CD4-positive, alpha-beta T cell treated with Interferon gamma for 1 hour (primary cell): ENCODE measurements at places on chromosomes 2 and 18.

DNA sequence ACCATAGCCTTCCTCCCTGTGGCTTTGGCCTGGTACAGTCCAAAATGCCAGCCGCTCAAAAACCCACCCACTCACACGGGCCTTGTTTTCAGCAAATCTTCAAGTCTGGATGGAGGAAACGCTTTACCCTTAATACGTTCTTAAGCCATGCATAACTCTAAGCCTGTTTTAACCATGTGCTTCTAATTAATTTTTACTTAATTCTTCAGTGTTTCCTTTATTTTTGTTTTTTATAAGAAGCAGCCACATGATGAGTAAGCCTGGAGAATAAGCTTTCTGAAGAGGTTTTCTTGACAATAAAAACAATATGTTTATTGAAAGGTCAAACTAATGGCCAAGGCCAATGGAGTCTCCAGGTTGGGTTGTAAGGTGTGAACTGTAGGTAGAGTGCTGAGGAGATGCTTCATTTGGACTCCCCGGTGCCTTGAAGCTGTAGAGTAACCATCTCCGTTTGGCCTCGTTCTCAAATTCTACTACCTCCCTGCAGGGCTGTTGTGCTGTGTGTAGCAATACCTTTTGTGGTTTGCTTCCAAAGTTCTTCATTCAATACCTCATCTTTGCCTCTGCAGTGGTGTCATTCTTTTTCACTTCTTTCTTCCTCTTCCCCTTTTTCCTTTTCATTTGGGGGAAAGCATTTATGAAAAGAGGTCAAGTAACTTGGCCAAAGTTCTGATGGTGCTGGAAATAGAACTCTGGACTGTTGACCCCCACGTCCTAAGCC is 113.7 kb downstream of the PRKCE start:
- DNase-seq = no peak

- DNase-seq = no peak
Observed at GRCh38 chr2:149908726-149909683, 321.4 kb upstream of the MMADHC start.

DNA sequence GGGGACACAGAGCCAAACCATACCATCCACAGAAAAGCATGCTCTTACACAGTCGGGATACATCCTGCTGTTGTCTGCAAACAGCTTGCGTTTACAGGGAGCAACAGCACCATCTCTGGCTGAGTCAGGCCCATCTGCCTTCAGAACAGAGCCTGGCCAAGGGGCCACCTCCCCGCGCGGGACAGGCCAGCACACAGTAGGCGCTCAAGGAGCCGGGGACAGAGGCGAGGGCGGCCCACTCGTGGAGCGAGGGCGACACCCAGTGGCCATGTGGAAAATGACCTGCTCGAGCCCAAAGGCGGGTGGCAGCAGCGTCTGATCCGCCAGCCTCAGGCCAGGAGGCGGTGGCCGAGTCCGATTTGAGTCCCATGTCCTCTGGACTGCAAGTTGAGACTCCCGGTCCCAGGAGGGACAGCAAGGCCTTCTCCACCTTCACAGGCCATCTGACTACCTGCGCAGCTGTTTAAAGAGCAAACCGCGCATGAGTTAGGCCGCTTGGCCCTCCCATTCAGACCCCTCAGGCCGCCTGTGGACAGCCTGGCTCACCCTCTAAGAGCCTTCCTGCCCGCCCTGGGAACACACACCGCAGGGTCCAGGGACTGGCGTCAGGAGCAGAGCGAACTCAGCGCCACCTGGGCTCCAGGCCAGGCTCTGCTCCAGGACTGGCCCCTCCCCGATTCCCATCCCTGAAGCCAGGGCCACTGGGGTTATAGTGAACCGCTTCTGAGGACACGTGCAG is 38.3 kb downstream of the TTC32 start:
- DNase-seq = peak; percentile 62

GRCh38 chr2:105490204-105490603 is 91.4 kb upstream of the FHL2 start:
- DNase-seq = no peak

DNA sequence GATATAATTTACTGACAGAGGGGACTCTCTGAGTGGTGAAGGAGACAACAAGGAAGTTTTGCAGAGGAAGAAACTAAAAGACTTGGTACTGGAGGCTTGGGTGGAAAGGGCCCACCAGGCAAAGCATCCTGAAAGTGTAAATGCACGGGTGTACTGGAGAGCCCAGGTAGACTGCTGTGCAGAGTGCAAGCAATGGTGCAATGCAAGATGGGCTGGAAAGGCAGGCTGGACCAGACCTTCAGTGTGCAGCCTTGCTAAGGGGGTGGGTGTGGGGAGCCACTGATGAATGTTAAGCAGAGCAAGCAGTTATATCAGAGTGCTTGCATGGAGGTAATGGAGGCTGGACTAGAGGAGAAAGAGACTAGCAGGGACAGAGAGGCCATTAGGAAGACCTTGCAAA is 10.7 kb downstream of the C2orf74 start:
- DNase-seq = no peak

- no peak for DNase-seq
Observed at GRCh38 chr2:31598694-31599093, 18.0 kb upstream of the SRD5A2 start.

- DNase-seq = no peak
Observed at GRCh38 chr2:237126519-237127174, 41.0 kb downstream of the COPS8 start.

DNA sequence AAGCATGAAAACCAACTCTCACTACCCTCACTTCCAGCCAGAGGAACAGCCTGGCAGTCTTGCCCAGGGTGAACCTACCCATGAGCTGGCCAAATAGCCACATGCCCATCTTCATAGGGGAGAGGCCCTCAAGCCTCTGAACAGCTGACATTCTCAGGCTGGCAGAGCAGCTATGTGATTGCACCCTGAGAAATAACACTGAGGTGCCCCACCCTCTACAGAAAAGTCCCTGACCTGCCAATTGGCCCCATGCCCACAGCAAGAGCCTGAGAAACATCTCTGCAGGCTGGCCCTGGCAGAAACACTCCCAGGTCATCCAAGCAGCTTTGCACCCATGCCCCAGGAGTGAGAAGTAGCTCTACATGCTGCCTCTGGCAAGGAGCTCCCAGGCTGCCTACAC is 127.4 kb upstream of the OTX1 start:
- DNase-seq = no peak

DNA sequence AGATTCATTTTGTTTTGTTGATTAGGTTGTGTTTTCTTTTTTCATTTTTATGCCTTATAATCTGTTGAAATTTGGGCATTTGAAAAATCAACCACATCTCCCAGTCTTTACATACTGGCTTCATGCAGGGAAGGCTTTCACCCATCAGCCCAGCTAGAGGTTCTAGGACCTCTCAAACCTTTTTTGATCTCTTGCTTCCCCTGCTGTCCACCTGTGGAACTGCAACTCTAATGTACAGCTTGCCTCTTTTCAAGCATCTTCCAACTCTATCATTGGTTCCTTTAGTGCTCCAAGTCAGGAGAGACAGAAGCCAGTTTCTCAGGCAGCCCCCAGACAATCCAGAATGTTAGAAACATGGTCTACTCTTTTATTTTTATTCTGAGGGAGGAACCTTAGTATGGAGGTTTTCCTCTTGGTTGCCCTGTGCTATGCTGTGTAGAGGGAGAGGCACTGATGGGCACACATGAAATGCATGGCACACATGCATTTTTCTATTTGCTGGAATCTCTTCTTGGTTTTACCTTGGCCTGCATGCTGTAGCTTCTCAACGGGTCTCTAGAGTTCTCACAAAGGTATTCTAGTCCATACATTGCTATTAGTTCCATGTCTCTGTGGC is 107.2 kb upstream of the L3MBTL4 start:
- DNase-seq = no peak

- DNase-seq = no peak
Observed at GRCh38 chr2:120765678-120766469, 30.2 kb downstream of the GLI2 start.

- no peak for DNase-seq
Observed at GRCh38 chr2:229388731-229389130, 117.6 kb upstream of the PID1 start.

DNA sequence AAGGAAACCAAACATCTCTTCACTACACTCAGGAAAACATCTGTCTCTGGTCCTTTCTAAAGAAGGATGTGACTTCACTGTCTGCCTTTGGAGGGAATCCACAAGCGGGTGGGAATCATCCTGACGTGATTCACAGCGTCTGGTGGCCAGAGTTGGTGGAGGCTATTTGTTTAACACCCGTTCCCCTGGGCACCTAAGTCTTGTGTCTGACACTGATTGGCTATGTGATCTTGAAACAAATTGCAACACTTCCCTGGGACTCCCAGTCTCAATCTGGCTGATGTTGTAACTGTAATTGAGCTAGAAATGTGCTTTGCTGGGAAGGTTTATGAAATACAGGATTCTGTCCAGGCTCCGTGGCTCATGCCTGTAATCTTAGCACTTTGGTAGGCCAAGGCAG is 28.8 kb upstream of the SIX3 start:
- no peak for DNase-seq

GRCh38 chr18:54052259-54052658 is 172.2 kb downstream of the MBD2 start:
- no peak for DNase-seq

DNA sequence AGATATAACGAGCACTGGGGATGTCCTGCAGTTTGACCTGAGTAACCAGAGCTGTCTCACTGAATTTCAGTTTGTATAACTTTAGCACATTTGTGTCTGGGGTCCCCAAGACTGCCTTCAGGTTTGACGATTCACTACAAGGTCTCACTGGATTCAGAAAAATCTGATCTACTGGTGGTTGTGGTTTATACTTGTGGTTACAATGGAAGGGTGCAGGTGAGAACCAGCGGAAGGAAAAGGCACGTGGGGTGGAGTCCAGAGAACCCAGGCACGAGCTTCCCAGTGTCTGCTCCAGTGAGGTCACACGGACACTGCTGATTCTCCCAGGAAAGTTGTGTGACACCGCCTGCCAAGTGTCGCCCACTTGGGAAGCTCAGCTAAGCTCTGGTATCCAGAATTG is 126.0 kb downstream of the ZNF236 start:
- DNase-seq = no peak

- no peak for DNase-seq
Observed at GRCh38 chr18:46899274-46899948, 17.9 kb downstream of the PIAS2 start.

DNA sequence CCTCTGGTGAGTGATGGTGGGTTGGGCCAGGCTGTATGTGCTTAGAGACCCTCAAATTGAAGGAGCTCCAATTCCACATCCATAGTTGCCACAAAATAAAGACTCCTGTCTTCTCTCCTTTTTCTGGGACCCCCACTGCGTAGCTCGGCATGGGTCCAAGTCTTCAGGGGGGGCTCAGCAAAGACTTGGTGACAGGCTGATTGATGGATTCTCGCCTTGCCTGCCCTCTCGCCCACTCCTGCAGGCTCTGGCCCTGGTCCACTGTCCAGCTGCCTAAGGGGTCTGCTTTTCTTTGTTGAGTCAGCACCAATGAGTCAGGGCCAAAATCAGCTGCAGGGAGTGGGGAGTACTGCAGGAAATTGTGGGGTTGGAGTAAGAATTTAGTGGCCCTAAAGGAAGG is 21.5 kb downstream of the RPL37A start:
- no peak for DNase-seq

- no peak for DNase-seq
Observed at GRCh38 chr2:120432293-120432975, 86.5 kb downstream of the INHBB start.

DNA sequence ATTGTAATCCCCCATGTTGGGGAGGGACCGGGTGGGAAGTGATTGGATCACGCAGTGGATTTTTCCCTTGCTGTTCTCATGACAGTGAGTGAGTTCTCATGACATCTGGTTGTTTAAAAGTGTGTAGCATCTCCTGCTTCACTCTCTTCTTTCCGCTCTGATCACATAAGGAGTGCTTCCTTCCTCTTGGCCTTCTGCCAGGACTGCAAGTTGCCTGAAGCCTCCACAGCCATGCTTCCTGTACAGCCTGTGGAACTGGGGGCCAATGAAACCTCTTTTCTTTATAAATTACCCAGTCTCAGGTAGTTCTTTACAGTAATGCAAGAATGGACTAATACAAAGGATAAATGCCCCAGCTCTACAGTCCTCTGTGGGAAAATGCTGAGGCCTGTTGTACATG is 437.5 kb upstream of the NXPH2 start:
- no peak for DNase-seq

- DNase-seq = no peak
Observed at GRCh38 chr2:37244017-37244416, 12.6 kb downstream of the NDUFAF7 start.

DNA sequence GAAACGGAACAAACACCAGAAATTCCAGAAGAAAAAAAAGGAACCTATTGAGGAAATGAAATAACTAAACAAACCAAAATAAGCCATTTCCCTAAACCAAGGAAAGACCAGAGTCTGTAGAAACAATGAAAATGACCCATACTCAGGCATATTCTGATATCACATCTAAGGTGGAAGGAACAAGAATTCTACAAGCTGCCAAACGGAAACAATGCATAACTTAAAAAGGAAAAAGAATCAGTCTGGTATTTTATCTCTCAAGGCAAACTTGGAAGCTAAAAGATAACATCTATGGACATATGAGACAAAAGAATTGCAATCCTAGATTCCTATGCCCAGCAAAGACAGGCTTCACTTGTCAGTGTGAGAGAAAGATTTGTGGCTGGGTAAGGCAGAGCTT is 326.2 kb downstream of the PDE11A start:
- no peak for DNase-seq

DNA sequence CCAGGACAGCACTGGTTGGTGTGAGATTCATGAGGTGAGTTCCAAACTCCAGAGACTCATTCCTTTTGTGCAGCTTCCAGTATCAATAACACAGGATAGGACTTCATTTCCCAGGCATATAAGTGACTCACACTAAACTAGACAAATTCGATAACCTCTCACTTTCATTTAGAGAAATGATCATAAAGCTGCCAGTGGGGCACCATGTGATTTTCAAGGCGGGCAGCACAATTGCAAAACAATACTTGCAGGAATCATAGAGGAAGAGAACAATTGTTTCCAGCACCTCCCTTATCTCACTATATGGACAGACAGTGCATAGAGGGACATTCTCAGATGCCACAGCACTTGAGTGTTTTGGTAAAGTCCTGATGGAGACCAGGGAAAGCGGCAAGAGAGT is 31.3 kb upstream of the DNAH7 start:
- no peak for DNase-seq

DNA sequence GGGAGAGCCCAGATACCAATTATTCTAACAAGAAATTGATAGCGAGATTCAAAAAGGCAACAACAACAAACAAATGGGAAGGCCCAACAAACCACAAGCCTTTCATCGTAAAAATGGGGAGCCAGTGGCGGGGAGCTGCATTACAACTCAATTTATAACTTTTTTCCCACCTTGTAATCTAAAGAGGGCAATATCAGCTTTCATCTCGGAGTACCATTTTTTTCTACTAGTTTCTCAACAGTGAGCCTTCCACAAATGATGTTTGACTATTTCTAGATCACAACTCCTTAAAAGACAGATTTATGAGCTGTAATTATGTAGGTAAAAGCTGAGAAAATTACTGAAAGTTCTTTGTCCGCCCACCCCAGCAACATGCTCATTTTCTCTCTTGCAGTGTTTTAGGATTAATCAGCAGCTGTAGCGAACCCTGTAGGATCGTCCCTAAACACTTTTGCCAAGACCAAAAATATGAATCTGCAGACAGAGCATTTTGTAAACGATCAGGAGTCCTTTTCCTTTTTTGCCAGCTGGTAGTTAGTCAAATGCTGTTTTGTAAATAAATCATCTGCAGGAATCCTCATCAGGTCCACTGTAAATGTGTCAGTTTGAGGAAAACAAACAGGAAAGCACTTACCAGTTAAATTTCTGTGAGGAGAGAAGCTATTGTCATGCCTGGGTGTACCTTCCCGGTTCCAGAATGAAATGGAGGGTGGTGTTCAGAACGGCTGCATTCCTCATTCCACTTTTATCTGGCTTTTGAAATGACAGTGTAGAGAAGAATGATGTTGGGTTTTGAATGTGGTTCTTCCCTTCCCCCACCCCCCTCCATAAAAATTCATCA is 53.2 kb downstream of the EEF1B2 start:
- no peak for DNase-seq

GRCh38 chr2:185202945-185203528 is 535.6 kb upstream of the FSIP2 start:
- no peak for DNase-seq
